G401 (cell line): ENCODE measurements at places on chromosomes 12 and 14. TPM values are rescaled to one million over a fixed set of nuclear protein-coding genes. Genes with fewer than 3 reads are reported as not detected.

DNA sequence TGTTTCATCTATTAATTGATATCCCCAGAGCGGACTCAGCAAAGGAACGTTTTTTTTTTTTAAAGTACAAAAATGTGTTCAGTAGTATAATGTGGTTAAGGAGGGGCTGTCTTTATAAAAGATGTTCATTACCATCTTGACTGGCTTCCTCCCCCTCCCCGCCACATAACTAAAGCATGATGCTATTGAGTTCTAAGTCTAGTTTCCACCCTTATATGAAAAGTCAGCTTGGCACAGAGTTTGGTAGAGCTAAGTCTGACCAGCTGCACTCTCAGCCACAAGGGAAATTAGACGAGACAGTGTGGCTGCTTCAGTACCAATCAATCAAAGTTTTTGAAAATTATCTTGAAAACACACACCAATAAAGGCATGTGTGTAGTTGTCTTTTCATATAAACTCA lies 1.9 kb upstream of the MYBPC1 start:
- no peak for DNase-seq

DNA sequence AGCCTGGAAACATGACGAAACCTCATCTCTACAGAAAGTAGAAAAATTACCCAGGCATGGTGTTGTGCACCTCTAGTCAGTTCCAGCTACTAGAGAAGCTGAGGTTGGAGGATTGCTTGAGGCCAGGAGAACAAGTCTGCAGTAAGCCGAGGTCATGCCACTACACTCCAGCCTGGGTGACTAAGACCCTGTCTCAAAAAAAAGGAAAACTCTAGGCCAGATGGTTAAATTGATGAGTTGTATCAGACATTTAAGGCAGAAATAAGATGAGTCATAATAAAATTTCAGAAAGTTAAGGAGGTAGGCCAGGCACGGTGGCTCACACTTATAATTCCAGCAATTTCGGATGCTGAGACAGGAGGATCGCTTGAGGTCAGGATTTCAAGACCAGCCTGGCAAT lies 10.7 kb downstream of the EIF2S1 start:
- no peak for DNase-seq

SLC25A47 gene
- total RNA-seq, result 0.06 TPM in 1 of 2 replicates, not detected in the other

DNA sequence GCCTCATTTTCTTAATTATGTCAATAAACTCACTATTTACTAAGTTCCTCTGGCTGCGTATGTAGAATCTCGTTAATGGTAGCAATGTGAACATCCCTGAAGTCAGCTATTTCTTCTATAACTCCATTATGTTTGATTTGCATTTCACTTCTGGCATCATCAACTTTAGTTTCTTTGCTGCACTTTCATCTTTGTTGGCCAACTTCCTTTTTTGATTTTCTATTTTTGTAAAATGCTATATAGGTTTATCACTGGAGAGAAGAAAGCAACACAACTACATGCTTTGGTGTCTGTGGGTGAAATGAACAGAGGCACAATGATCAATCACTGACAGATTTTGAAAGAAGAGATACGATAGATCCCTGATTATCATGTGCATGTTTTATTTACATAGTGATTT lies 58.5 kb upstream of the ATF7IP start:
- DNase-seq, result no peak

TC2N gene
- not detected in 2 replicates for total RNA-seq

LAG3 gene
- 0.31 and 0.58 TPM in 2 replicates for total RNA-seq

GRCh38 chr14:74974364-74975058 lies 19.1 kb upstream of the PGF start:
- DNase-seq, result no peak

DNA sequence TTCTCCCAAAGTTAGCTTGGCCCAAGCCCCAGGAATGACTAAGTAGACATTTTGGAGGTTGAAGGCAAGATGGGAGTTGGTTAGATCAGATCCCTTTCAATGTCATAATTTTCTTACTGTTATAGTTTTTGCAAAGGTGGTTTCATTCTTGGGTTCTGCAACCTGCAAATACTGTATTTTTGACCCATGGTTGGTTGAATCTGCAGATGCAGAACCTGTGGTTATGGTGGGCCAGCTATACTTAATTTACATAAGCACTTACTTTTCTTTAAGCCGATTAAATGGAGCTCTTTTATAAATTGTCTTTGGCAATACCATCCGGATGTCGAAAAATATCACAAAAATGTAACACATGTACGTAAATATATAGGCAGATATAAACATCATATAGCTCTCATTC lies 25.6 kb downstream of the LEMD3 start:
- DNase-seq, result no peak
